ENCODE measurements at places on chromosomes 3 and 15.

DNA sequence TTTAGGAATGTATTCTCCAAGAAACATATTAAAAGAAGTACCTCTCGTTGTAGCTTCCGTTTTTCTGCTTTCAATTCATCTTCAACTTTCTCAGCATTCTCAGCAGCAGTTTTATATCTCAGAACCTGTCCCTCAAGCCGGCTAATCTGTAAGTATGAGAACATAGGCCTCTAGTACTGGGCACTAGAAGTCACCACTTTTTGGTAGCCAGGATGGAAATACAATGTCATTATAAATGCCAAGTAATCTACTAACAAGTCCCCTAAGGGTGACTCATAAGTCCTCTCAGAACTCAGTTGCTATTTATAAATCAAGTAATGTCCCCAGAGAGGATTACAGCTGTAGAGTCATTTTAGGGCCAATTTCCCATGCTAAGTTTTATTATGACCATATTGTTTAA, 61.1 kb downstream of the MLH1 start:
- DNase-seq, result no peak

- DNase-seq, result no peak
Observed at GRCh38 chr15:51770902-51771301, 19.5 kb downstream of the TMOD2 start.

DNA sequence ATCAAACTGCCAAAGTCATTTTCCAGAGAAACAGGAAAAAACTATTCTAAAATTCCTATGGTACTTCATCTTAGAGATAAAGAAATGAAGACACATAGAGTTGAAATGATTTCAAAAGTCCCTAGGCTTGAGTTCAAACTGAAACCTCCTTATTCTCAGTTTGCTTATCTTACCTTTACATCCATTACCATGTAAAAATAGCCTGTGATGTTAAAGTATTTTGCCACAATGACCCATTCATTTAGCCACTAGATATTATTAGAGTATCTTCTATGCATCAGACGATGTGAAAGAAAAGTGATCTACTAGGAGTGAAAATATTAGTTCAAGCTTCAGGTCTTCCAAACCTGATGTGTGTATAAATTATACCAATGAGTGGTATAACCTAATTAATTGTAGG, 55.1 kb upstream of the TTC14 start:
- no peak for DNase-seq

DNA sequence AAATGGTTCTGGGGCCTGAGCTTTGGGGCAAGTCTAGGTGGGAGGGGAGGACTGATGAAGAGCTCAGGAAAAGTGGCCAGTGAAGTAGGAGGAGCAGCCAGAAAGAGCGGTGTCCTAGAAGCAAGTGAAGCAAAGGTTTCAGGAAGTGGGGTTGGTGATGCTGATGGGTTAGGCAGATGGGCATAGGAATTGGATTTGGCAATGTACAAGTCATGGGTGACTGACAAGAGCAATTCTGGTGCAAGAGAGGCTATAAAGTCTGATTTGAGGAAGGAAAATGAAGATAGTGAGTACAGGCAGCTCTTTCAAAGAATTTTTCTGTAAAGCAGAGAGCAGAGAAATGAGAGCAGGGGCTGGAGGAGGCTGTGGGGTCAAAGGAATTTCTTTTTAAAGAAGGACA, 19.7 kb downstream of the ALPK3 start:
- no peak for DNase-seq

DNA sequence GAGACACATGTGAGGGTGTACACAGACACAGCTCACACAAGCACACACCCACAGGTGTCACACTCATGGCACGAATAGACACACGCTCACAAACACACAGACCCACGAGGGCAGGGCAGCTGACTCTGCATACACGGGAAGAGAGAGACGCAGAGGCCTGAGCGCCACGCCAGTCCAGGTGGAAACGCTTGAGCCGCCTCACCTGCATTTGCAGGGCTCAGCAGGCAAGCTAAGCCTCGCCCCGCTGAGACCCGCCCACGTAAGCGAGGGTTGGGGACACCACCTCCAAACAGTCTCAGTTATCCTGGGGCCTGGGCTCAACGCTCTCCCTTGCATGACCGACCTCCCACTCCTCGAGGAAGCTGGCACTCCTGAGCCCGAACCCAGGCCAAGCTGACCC, 73.2 kb downstream of the TLE3 start:
- no peak for DNase-seq

- DNase-seq, result no peak
Observed at GRCh38 chr3:104536715-104537114, 830.0 kb upstream of the ALCAM start.
